ENCODE measurements at places on chromosomes 12 and 14.
A peak's percentile ranks its signal among the peaks of the same experiment; 100 is the strongest.

DNA sequence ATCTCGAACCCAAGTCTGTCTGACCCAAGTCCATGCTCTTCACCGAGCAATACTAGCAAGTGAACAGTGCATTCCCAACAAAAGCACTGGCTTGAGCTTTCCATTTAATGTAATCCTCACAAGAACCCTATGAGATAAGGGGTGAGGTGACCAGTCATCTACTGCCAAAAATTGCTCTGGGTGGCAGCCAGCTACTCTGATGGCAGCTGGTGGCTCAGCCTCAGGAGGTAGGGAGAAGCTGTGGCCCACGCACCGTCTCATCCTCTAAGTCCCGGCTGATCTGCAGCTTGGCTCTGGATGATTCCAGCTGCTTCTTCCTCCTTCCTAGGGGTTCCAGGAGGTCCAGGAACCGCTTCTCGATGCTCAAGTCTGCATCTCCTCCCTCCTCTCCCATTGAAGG lies 75.2 kb downstream of the PLEKHG3 start:
- no peak overlapping the region for H3K4me3 ChIP-seq
- H3K27ac ChIP-seq = no peak overlapping the region
- no peaks in the 10 kb centered on the region for H3K36me3 ChIP-seq
- H3K4me1 ChIP-seq = no peaks in the 10 kb centered on the region

DNA sequence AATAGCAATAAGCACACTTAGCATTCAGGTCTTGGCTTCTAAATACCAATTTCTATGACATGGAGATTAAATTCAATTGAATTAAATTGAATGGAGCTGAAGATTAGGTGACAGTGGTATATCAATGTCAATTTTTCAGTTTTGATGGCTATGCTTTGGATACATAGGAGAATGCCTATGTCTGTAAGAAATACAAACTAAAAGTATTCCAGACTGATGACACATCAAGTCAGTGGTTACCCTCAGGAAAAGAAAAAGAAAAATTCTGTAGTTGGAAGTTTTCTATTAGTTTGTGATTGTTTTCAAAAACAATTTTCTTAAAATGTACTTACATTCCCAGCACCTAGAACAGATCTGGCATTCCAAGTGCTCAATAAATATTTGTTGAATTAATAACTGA lies 4.9 kb upstream of the DCAF4 start:
- H3K4me1 ChIP-seq = peaks cover 4% of the 10 kb centered on the region
- no peak for DNase-seq
- no peak overlapping the region for H3K4me3 ChIP-seq
- H3K36me3 ChIP-seq = no peaks in the 10 kb centered on the region
- H3K27ac ChIP-seq = no peak overlapping the region

DNA sequence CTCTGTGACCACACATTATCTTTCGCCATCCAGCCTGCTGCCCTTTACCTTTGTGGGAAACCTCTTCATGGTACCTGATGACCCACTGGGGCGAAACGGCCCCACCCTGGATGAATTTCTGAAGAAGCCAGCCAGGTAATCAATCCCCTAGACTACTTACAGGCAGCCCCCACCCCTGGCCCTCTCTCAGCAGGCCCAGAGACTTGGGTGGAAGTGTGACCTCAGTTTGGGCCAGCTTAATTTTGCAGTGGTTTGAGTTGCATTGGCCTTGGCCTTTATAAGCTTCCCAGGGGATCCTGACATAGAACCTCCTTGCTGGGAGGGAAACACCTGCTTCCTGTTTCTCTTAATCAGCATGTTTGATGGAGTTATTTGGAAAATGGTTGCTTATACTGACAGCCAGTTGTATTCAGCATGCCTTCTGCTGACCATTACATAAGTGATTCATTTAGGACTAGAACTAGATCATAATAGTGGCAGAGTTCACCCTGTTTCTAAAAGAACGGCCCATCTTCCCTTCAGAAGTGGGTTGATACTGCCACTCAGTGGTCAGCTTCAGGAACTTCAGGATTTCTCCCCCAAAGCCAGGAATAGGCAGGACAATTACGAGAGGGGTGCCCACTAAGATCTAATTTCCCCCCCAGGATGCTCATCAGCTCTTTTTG lies 6.1 kb downstream of the SDR39U1 start:
- H3K27me3 ChIP-seq = no peaks in the 10 kb centered on the region
- peaks cover 40% of the 10 kb centered on the region for H3K36me3 ChIP-seq
- no peak overlapping the region for H3K4me3 ChIP-seq
- DNase-seq = peak; percentile 87
- peaks cover 11% of the 10 kb centered on the region for H3K4me1 ChIP-seq

DNA sequence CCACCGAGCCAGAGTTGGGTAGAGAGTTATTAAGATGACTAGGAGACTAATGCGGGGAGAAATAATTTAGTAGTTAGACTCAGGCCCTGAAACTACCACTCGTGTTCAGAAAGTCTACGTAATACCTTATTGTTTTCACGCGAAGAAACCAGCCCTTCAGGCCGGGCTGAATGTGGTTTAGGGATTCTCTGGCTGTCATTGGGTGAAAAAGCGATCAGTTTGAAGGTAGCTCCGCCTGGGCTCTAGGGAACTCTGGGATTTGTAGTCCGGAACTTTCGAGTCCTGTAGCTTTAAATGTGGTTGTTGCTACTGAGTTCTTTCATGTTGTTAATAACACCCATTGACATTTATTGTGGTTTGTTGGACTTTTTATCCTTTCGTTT lies 549 bp upstream of the WDR89 start:
- no peaks in the 10 kb centered on the region for H3K27me3 ChIP-seq
- peak overlapping the region; percentile 95 for H3K27ac ChIP-seq
- H3K4me3 ChIP-seq = peak overlapping the region; percentile 64
- H3K4me1 ChIP-seq = no peaks in the 10 kb centered on the region

- H3K27ac ChIP-seq = peak overlapping the region; percentile 46
- peaks cover 9% of the 10 kb centered on the region for H3K4me1 ChIP-seq
- no peaks in the 10 kb centered on the region for H3K36me3 ChIP-seq
- no peak overlapping the region for H3K4me3 ChIP-seq
- no peaks in the 10 kb centered on the region for H3K27me3 ChIP-seq
These were observed 52.1 kb downstream of the DAD1 start for GRCh38 chr14:22536853-22537338.

GRCh38 chr12:123960029-123960735 lies 12.4 kb downstream of the CCDC92 start:
- no peaks in the 10 kb centered on the region for H3K4me1 ChIP-seq
- H3K36me3 ChIP-seq = no peaks in the 10 kb centered on the region
- H3K27me3 ChIP-seq = no peaks in the 10 kb centered on the region
- H3K27ac ChIP-seq = no peak overlapping the region
- H3K4me3 ChIP-seq = no peak overlapping the region

Data from fibroblast of lung (primary cell).